Esophagus squamous epithelium (tissue), 5 donors: ENCODE measurements at places on chromosomes 5 and 9.

- DNase-seq: no peak
Measured at GRCh38 chr9:16221822-16222547, 648.5 kb downstream of the BNC2 start.

DNA sequence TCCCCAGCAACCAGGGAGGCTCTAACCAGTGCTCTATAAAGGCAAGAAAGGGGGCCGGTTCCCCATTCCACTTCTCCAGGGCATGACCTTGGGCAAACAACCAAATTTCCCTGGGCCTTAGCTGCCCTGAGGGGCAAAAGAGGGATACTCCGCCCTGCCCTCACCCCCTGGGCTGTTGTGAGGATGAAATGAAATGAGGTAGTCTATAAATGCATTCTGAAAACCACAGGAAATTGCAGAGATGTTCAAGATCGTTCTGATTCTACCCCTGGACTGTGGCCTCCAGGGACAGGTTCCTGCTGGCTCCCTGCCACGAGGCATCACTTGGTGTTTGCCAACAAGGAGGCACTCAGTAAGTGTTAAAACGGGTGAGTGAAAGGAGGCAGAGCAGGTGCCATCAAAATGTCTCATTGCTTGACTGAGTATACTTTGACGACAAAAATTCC lies 5.7 kb downstream of the RAPGEF1 start:
- no peak for DNase-seq

DNA sequence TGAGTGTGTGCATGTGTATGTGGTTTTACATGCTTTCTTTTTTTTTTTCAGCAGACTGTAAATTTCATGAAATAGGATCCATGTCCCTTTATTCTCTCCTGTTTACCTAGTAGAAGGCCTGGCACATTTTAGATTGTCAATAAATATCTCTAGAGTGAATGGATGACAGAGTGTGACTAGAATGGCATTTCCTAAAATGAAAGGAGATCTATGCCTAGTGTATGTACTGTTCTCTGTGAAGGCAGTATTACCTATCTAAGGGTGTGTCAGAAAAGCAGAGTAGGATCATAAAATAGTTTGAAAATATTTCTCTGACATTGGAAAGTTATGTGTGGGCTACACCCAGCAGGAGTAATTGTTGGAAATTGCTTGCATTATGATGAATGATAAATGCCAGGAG lies 1876.0 kb upstream of the C9orf72 start:
- DNase-seq: no peak

DNA sequence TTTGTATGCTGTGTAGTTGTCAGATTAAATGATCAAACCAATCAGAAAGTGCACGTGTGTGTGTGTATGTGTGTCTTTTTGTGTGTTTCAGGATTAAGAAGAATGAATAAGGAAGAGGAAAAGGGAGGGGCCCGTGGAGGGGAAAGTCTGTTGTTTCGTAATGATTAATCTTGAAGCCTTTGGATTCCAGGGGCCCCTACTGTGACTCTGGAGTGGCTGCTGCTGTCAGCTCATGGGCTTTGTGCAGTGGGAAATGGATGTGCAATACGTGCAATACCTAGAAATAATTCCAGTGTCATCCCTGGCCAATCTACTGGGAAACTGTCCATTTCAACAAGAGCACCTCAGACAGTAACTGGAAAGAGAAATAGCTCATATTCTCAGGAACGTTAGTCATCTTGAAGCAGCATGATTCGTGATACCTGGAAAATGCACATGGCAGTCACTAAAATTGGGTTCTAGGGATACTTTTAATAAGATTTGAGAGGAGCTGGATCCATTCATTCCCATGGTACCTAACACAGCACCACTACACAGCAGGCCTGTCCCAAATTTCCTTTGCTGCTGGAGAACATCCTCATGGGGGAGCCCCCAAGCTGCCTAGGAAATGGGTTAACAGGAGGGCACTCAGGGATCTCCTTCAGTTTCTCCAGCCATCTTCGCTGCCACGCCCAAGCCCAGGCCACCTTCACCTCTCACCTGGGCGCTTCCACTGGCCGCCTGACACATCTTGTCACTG lies 186.3 kb downstream of the NR3C1 start:
- no peak for DNase-seq

DNA sequence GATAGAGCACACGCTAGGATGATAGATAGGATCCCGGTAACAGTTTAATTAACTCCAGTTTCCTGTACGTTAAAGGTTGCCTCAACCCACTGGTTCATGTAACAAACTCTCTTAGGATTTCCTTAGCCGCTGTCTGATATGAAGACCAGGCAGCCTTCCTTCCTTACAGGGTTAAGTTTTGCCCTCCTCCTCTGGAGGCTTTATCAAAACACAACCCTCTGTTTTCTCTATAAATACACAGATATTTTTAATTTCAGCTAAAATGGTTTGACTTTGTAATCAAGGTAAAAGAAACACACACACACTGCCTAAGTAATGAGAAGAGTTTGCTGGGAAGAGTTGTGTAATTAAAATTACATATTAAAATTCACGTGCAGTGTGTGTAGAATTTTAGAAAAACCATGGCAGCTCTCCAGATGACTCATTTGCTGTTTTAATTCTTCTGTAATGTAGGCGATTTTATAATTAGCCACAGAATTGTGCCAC lies 369.8 kb downstream of the CSNK1G3 start:
- DNase-seq: no peak

- DNase-seq: no peak
Measured at GRCh38 chr5:154567155-154567554, 89.1 kb upstream of the HAND1 start.

DNA sequence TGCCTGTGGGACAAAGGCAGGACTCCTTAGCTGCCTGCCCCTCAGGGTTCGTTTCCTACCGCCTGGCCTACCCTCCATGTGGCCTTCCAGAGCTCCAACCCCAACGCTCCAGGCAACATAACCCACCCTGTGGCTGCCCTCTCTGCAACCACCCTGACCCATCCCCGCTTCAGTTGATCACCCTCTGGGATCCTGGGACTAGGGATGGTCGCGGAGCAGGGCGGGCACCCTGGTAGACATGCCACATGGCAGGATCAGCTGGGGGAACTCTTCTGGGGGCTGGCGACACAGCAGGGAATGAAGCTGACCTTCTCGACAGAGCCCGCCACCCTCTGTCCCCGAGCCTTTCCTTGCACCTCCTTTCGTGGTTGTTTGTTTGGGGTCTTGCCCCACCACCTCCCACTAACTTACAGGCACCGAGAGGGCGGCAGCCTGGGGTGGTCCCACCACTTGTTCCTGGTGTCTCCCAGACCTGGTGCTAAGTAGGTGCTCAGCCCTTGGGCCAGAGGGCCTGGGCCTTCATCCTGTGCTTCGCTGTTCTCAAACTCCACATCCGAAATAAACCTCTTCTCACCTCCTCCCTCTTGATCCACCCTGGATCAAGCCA lies 243.1 kb downstream of the PBX3 start:
- no peak for DNase-seq

GRCh38 chr5:40220260-40220659 lies 459.5 kb upstream of the PTGER4 start:
- DNase-seq: no peak

DNA sequence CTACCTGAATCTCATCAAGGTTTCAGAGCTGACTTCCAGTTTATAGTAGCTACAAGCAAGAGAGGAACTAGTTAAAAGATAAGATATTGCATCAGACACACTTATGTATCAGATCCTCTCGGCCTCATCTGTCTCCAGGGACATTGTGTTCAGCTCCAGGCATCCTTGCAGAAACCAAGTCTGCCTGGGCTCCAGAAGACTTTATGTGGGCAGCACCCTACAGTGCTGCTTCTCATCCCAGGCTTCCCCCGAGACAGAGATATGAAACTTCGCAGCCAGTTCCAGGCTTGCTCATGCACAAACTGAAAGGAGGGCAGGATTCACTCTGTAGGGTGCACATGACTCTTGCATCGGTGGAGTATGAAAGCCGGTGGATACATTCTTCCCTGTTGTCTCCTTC lies 33.9 kb upstream of the FOXB2 start:
- DNase-seq: no peak

DNA sequence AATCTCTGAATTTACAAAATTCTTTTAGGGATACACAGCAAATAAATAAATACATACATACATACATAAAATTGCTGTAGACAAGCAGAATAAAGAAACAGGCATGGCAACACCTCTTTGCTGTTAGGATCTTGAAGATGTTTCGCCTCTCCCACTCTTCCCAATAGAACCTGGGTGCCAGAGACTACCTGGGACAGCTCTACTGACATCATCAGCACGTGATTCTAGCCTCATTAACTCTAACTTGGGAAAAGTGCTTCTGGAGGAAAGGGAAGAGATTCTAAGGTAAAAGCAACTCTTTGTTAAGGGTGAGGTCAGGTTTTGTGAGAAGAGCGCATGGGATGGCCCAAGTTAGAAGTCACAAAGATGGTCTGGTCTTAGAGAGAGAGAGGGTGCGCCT lies 339.1 kb downstream of the RFX3 start:
- DNase-seq: no peak

DNA sequence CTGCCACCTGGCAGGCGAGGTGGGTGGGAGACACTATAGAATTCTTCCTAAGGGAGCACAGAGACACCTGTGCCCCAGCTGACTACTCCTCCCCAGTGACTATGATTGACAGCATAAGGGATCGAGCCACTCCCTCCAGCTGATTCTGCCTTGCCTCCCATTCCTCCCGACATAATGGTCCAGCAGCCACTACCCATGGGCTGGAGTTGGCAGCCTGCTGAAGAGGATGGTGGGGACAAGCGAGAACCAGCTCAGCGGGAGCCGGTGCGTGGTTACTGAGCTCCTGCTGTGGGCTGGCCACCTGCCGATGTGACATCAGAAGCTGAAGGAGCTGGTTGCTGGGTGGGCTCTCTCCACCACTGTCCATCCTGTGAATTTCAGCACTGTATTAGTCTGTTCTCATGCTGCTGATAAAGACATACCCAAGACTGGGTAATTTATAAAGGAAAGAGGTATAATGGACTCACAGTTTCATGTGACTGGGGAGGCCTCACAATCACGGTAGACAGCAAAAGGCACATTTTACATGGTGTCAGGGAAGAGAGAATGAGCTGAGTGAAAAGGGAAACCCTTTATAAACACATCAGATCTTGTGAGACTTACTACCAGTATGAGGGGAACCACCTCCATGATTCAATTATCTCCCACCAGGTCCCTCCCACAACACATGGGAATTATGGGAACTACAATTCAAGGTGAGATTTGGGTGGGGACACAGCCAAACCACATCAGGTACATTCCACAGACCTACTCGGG lies 12.1 kb upstream of the NCS1 start:
- DNase-seq: no peak

GRCh38 chr9:111762556-111762955 lies 32.2 kb downstream of the SHOC1 start:
- DNase-seq: no peak

- no peak for DNase-seq
Measured at GRCh38 chr5:16178745-16179372, 732 bp downstream of the MARCHF11 start.

DNA sequence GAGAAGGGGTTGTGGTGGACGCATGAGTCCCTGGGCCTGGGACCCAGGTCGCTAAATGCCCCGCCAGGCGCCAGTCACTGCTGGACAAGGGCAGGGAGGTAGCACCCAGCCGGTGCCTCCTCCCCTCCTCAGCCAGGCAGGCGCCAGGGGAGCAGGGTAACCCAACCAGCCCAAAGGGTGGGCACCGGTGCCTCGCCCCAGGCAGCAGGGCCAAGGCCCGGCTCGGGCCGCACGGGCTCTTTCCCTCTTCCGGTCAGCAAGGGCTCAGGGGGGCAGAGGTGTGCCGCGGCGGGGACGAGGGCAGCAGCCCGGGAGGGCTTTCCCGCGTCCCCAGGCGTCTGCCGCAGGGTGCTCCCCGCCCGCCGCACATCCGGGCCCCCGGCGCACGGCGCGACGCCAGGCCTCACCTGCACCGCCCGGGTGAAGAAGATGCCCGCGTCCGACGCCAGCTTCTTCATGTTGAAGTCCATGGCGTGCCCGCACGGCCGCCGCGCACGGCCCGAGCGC lies 393 bp downstream of the SH3GLB2 start:
- no peak for DNase-seq

GRCh38 chr9:125969868-125970267 lies 222.7 kb downstream of the PBX3 start:
- no peak for DNase-seq

DNA sequence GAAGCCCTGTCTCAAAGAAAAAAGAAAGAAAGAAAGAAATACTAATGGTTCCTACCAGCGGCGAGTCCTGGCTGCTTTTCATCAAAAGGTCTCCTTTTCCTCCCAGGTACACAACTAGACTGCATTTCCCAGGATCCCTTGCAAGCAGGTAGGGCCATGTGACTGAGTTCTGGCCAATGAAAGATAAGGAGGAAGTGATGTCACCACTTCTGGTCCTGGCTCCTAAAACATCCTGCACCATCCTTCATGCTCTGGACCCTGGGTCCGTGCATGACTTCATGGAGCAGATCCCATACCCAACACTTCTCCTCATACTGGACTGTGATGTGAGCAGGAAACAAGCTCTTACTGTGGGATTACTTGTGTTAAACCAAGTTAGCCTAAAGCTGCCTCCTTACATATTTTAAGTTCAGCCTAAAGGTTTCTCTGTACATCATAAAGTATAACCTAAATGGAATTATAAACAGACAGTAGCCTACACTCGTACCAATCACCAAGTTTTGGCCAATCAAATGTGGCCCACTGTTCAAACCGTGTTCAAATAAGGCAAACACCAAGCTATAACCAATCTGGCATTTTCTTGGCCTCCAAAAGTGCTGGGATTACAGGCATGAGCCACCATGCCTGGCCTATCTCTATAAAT lies 30.2 kb upstream of the FUBP3 start:
- no peak for DNase-seq

- DNase-seq: no peak
Measured at GRCh38 chr5:43140286-43140685, 19.6 kb downstream of the ZNF131 start.

DNA sequence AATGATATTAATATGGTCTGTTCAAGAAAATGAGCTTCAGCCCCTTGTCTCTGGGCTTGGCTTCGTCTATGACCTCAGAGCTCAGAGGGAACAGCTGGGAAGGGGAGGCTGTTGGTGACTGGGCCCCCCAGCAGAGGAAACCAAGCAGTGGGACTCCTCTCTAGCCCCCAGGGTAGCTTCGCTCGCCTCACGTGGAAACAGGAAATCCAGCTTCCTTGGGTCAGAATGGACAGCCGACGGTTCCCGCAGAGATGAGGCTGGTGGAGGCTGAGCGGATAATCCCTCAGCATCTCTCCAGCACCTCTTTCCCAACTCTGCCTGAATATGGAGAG lies 37.2 kb upstream of the ICE1 start:
- DNase-seq: no peak

GRCh38 chr9:133995012-133995896 lies 3.1 kb upstream of the VAV2 start:
- no peak for DNase-seq

- no peak for DNase-seq
Measured at GRCh38 chr5:61232490-61233050, 70.3 kb upstream of the SMIM15 start.

DNA sequence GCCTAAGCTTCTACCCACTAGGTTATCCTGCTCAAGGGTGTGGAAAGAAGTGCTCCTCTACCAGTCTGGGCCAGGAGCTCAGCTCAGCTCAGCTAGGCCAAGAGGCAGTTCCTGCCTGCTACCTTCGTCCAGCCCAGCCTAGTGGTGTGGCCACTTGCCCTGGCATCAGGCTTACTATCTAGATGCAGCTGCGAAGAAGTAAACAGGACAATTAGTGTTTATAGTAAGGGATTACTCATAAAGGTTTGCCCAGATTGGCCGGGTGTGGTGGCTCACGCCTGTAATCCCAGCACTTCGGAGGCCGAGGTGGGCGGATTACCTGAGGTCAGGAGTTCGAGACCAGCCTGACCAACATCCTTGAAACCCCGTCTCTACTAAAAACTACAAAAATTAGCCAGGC lies 12.8 kb upstream of the SPATA24 start:
- no peak for DNase-seq

GRCh38 chr5:146173597-146173996 lies 8.9 kb downstream of the LARS1 start:
- no peak for DNase-seq
